ENCODE measurements at places on chromosomes 2 and 18.
A peak's percentile ranks its signal among the peaks of the same experiment; 100 is the strongest.

GRCh38 chr2:180572346-180572745, 408.1 kb upstream of the UBE2E3 start:
- DNase-seq, result no peak

DNA sequence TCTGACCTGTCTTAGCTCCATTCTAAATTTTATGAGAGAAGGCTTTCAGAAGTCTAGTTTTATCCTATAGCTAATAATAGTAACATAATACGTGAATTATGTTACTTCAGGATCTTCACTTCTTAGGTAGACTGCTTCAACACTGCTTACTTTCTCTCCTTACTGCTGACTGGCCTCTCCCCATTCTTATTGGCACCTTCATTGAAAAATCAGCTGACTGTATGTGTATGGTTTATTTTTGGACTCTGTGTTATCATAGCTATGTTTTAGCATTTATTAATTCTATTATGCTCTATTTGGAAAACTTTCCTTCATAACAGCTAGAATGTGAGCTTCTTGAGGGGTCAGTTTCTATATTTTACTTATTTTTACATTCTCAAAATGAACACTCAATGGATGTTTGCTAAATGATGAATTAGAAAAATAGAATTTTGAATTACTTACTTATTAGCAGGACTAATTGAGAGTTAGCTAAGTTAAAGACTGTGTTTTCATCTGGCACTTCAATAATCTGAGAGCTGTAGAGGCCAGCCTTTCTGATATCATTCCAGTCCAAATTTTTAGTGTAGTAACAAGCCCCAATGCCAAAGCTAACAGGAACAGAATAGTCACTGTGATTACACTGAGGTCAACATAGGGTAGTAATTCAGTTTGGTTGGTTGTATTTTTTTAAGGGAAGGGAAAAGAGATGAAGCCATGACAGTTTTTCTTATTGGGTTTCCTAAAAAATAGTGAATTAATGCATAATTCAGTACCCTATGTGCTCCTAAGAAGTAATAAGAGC, 92.3 kb downstream of the TTC27 start:
- no peak for DNase-seq

- DNase-seq, result peak; percentile 63
Measured at GRCh38 chr2:175690113-175690837, 311.8 kb downstream of the LNPK start.

GRCh38 chr2:4628998-4629501, 925.7 kb downstream of the DCDC2C start:
- DNase-seq, result no peak

DNA sequence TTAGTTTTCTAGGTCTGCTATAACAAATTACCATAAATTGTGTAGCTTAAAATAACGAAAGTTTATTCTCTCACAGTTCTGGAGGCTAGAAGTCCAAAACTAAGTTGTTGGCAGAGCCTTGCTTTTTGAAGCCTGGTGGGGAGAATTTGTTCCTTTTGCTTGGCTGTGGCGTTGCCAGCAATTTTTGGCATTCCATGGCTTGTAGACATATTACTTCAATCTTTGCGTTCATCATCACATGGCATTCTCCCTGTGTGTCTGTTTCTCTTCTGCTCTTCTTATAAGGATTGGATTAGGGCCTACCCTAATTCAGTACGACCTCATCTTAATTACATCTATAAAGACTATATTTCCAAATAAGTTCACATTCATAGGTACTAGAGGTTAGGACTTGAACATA, 217.7 kb downstream of the MBD5 start:
- no peak for DNase-seq

DNA sequence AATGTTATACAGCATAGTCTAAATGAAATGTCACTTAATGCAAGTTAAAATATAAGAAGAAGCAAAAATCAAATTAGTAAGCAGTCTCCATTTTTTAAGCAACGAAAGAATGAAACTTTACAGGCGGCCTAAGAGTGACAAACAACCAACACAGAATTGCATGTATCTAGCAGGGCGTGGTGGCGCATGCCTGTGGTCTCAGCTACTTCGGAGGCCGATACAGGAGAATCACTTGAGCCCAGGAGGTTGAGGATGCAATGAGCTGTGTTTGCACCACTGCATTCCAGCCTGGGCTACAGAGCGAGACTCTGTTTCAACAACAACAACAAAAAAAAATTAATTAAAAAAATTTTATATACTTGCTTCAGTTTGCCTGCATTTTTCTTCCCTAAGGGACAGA, 16.6 kb downstream of the RBMS1 start:
- DNase-seq, result no peak

- DNase-seq, result no peak
Measured at GRCh38 chr2:25131567-25132298, 36.6 kb downstream of the POMC start.

- DNase-seq, result no peak
Measured at GRCh38 chr2:241379481-241380480, 23.7 kb downstream of the FARP2 start.

GRCh38 chr18:8084160-8084559, 517.0 kb downstream of the PTPRM start:
- peak; percentile 56 for DNase-seq

- DNase-seq, result no peak
Measured at GRCh38 chr18:70273021-70273420, 15.8 kb upstream of the SOCS6 start.

DNA sequence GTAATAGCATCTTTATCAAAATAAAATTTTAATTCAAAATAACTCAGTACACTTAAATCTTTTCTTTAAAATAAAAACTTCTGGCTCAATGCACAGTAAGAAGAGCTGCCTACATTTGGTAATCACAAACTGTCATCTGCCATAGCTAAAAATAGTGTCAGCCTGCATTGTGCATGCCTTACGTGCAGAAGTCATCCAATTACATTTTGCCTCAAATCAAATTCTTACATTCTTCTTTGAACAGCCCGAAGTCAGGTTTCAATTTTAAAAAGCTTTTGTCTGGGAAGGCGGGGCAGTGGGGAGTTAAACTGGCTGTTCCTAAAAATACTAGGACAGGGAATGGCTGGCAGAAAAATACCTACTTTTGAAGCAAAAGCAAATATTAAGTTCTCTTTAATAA, 51.1 kb downstream of the RTN4 start:
- DNase-seq, result no peak

DNA sequence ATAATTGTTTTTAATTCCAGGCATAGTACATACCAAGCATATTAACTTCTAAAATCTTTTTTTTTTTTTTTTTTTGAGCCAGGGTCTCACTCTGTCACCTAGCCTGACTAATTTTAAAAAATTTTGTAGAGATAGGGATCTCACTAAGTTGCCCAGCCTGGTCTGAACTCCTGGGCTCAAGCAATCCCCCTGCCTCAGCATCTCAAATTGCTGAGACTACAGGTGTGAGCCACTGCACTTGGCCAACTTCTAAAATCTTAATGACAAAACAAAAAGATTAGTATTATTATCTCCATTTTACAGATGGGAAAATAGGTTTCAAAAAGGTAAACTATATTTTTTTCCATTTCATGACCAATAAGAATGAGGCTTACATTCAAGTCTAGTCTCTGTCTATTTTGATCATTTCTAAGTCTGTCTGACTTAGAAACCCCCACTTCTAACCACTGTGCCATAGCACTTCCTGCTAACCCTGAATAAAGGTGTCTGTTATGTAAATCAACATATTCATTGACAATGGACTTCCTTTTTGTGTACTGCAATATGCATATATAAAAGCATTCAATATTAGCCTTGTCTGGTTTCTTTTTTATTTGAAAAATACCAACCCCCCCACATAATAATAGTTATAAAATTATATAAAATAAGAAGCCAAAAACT, 28.7 kb upstream of the ZEB2 start:
- no peak for DNase-seq

DNA sequence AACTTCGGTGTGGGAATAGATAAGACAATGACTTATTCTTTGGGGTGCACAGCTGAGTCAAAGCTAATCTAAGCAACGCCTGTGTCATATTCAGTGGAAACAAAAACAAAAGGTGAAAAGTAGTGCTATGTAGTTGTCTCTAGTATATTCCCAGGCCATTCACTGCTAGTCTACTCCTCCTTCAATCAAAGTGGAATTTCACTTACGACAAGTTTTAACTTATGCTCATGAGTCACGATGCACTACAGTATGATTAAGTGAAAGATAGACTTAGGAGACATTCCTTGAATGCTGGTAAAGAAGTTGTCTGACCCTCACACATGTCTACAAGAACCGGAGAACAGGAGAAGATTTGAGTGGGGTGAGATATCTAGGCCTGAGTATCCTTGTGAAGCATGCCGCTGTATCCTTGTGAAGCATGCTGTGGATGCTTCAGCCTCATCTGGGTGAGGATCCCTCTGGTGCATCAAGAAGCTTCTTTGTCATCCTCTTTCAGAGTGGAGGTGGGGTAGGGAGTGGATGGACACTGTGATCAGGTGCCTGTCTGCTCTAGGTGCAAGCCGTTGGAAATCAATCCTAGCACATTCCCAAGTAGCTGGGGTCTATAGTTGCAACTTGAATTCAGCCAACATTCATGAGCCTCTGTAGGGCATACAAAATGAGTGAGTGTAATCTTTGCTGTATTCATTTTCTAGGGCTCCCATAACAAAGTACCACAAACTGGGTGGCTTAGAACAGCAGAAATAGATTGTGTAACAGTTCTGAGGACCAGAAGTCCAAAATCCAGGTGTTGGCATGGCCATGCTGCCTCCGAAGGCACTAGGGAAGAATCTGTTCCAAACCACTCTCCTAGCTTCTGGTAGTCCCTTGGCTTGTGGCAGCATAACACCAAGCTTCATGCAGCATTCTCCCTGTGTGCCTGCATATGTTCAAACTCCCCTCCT, 173.5 kb upstream of the FN1 start:
- DNase-seq, result peak; percentile 84

DNA sequence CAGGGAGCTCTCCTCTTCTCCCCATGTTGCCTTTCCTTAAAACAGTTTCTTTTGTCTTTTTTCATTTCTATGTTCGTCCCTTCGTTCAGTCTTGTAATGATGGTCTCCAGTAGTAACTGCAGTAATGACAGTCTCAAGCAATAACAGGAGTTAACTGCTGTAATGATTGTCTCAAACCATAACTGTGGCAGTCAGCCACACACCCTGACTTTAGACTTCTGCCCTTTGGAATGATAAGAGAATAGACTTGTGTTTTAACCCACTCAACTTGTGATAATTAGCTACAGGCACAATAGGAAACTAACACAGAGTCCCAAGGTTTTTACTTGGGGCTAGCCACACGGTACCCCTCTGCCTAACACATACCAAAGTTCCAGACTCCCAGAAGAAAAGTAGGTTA, 12.1 kb downstream of the TMEM131 start:
- no peak for DNase-seq

GRCh38 chr2:230732914-230733401, 20.3 kb downstream of the CAB39 start:
- no peak for DNase-seq

DNA sequence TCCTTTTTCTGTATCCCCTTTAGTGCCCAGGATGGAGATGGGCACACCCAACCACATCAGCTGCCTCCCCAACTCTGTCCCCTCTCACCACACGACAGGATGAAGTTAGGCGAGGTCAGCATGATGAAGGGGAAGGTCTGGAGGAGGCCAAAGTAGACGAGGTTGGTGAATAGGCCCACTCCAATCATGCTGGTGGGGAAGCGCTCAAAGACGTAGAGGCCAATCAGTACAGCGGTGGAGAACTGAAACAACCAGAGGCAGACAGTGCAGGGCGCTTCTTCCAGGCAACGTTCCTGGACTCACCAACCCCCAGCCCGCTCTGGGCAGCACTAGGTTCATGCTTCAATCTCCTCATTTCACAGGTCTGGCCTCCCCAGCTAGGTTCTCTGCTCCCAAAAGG, 2.9 kb downstream of the TEX261 start:
- DNase-seq, result no peak

GRCh38 chr2:165582409-165582808, 112.9 kb downstream of the CSRNP3 start:
- DNase-seq, result peak; percentile 1

- DNase-seq, result peak; percentile 80
Measured at GRCh38 chr2:222451224-222451674, 26.9 kb downstream of the SGPP2 start.

DNA sequence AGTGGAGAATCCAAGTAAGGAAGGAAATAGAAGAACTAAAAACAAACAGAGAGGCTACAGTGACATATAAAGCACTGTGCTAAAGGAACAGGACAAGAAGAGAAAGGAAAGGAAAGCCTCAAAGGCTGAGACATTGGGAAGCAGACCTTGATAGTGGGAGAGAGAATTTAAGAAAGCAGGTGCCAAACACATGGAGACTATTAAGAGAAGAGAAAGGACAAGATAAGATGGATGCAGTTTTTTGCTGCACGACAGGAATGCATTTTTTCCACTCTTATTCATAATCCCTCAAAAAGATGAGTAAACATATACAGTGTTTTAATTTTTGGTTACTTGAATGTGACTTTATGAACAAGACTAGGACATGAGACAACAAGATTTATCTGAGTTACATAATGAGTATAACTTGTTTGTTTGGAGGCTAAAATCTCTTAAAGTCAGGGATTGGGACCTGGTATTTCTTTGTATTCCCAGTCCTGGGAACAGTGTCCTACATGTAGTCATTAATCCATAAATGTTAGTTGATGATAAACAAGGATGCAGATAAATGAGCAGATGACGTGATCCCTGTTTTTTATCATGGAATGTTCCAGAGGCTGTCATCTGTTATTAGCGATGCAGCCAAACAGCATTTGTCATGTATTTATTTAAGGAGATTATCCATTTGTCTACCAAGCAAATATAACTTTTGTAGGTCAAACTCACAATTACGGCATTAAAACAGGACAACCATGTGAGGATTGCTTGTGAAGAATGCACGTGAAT, 141.7 kb downstream of the DNER start:
- DNase-seq, result no peak

Data from kidney tubule cell (primary cell).